ENCODE measurements at places on chromosomes 6 and 20.

DNA sequence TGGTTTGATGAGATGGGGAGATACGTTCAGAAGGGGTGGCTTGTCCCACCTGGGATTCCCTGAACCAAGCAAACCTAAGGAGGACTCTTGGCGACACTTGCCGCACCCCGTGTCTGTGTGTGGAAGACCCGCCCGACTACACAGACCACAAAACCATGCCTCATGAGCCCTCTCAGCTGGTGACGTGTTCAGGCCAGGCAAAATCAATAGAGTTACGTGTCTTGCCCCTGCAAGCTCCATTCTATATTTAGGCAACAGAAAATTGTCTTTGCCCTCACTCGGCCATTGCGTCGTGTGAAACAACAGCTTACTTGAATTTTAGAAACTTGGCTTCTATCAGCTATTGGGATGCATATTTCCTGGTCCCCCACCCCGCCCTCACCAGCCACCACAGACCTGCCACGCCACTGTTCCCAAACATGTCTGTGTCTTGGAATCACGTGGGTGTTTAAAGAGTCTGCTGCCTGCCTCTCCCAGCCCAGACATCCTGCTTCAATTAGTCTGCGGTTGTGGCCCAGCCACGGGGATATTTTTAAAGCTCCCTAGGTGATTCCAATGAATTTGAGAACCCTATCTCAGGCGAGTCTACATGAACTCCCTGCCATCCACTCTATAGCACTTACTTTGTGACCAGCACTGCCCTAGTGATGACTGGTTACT lies 279.2 kb upstream of the EXOC2 start:
- peak; percentile 15 for DNase-seq

- no peak for DNase-seq
Observed at GRCh38 chr6:25417046-25417605, 138.0 kb downstream of the CARMIL1 start.

- no peak for DNase-seq
Observed at GRCh38 chr6:135322427-135323201, 141.5 kb downstream of the MYB start.

DNA sequence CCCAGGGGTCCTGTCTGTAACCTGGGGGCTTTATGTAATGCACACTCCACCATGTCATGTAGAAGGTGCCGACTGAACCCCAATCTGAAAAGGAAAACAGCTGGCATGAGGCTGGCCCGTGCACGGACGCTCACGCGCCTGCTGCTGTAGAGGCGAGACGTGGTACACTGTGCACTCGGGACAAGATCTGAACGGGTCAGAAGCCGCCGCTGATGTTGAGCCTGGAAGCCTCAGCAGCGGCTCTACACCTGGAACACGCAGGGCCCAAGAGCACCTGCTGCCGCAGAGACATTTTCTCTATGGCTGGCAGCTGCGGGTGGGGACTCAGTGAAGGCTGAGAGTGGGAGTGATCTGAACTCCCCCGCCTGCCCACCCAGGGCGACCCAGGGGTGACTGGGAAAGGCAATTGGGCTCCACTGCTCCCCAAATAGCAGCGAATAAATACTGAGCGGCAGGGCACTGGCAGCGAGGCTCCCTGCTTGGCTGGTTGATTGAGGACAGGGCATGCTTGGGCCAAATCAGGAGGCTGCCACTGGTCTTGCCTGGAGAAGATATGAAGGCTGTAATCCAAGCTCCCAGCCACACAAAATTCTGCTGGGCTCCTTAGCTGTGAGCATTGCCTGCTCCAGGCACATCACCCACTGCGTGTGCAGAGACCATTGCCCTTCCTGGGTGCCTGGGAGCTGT lies 2.5 kb upstream of the OGFR start:
- DNase-seq, result no peak

DNA sequence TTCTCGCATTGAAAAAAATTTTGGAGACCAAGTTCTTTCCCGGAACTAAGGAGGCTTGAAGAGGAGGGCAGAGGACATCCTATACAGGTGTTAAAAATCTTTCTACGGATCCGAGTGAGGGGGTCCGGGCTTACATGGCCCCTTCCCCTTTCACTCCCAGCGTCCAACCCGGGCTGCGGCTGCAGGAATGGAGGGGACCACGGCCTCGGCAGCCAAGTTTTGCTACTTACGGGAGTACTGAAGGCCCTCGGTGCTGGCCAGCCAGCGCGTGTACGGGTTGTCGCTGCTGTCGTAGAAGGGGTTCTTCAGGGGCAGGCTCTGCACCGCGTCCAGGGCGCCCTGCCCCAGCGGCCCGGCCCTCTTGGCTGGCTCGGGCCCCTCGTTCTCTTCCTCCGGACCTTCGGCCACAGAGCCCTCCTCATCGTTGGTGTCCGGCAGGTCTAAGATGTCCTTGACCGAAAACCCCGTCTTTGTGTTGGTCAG lies 642 bp downstream of the NKX2-2 start:
- DNase-seq, result peak; percentile 62

DNA sequence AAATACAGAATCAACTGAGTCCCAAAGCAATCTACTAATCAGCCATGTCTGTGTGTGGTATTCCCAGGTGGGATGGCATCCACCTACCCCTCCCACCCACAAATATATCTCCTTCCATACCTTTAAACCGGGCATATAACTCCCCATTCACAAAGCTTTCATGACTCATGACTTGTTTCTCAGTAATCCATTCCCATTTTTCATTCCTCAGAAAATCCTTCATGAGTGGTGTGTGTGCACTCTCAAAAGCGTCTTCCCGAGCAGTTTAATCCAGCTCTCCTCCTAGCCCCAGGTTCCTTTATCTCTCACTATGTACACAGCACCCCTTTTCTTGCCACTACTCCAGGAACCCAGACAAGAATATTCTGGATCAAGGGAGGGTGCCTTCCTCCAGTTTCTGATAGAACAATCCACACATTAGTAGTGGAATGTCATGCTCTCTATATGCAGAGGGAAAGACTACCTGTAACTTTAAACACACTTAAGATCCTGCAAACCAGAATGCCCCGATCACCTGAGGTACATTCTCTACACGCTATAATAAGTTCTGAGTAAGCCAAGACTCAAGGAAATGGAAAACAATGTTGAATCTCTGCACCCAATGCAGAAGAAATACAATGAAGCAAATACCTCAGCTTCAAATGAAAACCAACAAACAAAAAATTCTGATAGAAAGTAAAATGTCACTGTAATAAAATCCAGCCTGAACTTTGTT lies 55.7 kb upstream of the IPCEF1 start:
- DNase-seq, result no peak

GRCh38 chr6:20291764-20292580 lies 79.7 kb upstream of the MBOAT1 start:
- peak; percentile 94 for DNase-seq

DNA sequence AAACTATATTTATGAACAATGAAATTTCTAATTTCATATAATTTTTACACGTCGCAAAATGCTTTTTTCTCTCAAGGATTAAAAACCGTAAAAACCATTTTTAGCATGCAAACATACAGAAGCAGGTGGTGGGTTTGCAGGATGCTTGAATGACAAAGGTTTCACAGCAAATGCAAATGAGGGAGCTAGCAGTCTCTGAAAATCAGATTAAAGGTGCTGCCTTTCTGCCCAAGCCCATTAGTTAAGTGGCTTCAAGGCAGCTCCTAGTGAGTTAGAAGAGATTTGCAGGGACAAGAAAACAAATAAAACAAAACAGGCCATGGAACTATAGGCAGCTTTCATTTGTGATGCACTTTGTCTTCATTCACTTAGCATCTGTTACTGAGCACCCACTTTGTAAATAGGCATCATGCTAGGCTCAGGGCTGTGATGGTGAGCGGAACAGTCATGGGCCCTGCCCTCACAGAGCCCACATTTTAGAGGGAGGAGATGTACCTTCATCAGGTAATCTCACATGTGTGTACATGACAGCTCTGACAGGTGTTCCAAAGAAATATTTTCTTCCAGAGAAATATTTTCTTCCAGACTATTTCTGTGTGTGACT lies 29.5 kb downstream of the NAPB start:
- DNase-seq, result no peak

- peak; percentile 99 for DNase-seq
Observed at GRCh38 chr6:26054781-26055718, 32.2 kb upstream of the HFE start.

- DNase-seq, result peak; percentile 31
Observed at GRCh38 chr6:18306977-18307376, 42.6 kb upstream of the DEK start.

GRCh38 chr6:147384029-147384428 lies 124.5 kb upstream of the SAMD5 start:
- no peak for DNase-seq

GRCh38 chr6:170057034-170057734 lies 233.7 kb downstream of the DLL1 start:
- DNase-seq, result no peak

DNA sequence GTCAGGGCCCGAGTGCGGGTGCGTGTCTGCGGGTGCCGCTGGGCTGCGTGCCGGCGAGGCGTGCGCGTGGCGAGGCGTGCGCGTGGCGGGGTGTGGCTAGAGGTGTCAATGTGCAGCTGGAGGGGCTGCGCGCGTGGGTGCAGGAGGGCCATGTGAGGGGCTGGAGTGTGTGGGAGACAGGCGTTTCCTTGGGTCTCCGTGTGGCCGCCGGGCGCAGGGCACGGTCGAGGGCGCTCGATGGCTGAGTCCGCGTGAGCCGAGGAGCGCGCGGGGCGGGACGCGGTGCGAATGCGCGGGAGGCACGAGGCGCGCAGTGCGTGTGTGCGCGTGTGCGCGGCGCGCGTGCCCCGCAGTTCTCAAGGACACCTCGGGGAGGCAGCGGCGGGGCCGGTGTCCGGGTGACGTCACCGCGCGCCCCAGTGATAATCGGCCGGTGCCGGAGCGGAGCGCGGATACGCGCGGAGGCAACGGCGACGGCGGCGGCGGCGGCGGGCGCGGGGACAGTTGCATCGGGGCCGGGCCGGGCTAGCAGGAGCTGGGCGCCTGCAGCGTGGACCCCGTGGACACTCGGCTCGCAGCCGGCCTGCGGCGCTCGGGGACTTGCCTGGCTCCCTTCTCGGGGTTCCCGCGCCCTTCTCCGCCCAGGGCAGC lies 38.7 kb downstream of the YTHDF1 start:
- DNase-seq, result peak; percentile 80

DNA sequence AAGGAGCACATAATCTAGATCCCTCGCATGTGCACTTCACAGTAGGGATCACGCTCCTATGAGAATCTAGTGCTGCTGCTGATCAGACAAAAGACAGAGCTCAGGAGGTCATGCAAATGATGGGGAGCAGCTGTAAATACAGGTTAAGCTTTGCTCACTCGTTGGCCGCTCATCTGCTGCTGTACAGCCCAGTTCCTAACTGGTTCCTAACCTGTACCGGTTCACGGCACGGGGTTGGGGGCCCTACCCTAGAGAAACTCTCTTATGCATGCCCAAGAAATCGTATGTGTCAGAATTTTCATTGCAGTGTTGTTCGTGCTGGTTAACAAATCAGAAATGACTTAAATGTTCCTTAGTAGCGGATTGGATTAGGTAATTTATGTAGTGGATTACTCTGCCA lies 116.1 kb downstream of the CDH26 start:
- DNase-seq, result no peak

- peak; percentile 80 for DNase-seq
Observed at GRCh38 chr6:43076464-43077332, 584 bp downstream of the PTK7 start.

- DNase-seq, result peak; percentile 92
Observed at GRCh38 chr6:108165714-108166663, at the start of gene NR2E1. NR2E1 (plus strand) TSS chr6:108166022; CDS start chr6:108166766, 744 bp downstream.

- DNase-seq, result no peak
Observed at GRCh38 chr6:158500016-158500735, 59.7 kb upstream of the TMEM181 start.

GRCh38 chr6:125598422-125598821 lies 151.0 kb upstream of the HEY2 start:
- DNase-seq, result no peak

DNA sequence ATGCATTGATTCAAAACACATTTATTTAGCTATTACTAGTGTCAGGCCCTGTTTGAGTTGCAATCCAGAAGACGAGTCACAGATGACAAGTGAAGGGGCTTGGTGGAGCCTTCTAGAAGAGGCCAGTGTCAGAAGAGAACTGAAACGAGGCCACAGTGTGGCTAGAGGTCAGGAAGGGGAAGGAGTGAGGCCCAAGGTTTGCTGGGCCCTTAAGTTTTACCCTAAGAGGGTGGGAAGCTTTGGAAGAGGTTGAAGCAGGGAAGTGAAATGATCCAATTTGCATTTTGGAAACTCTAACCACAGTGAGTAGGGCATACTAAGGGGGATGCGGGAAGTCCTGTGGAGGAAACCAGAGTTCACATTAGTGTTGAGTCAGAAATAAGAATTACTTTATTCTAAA lies 25.0 kb downstream of the TTK start:
- DNase-seq, result no peak

DNA sequence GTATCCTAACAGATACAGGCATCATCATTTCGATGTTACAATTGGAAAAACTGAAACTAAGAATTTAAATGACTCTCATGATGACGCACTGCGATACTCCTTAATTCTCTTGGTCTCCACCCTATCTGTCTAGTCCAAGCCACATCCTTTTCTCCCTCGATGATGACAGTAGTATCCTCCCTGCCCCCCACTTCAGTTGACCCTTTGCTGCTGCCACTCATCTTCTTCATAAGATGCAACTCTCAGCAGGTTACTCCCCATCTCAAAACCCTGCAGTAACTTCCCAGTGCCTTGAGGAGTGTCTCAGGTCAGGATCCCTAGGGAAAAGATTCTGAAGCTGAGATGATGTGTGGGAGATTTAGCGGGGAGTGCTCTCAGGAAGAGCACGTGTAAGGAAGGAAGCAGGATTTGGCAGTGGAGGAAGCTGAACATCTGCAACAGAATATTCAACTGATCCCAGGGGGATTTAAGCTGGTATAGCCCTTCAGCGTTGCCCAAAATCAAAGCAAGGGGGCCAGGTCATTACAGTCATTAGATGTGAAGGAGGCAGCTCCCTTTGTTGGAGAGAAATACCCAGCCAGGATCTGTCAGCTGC lies 16.1 kb downstream of the JPH2 start:
- DNase-seq, result no peak

DNA sequence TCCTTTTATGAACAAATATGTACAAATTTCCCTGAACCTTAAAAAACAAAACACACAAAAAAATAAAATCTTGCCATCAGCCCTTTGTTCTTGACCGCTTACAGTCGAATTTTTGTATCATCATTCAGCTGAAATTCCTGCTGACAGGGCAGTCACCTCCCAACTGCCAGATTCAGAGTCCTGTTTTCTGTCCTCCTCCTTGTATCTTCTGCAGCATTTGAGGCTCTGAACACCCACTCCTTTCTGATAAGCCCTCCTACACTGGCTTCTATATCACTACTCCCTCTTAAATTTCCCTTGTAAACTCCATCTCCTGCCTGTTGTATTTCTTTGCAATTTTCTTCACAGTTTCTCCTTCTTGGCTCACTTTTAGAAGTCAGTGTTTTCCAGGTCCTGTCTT lies 77.8 kb upstream of the CCN6 start:
- no peak for DNase-seq

Measured in eye (tissue), 1 donor.